Nucleus accumbens (tissue), 56 donors: ENCODE measurements at places on chromosomes 3 and 15.

GRCh38 chr3:114127517-114127916, 51.3 kb downstream of the DRD3 start:
- DNase-seq = no peak

DNA sequence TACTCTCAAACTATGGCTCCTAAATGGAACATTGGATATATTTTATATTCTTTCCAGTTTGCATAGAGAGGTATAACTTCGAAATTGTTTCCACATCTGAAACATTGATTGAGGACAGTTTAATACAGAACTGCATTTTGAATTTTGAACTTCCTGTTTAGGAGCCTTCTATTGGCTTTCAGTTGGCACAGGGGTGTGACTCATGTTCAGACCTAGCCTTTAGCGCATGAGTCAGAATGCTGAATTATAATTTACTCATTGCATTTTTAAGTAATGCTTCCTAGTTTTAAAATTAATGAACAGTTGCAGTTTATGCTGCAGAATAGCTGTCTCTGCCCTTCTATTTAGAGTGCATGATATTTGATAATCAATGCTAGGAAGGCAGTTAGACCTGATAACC, 751.7 kb downstream of the CADM2 start:
- no peak for DNase-seq

- no peak for DNase-seq
These were observed 10.9 kb upstream of the CD200 start for GRCh38 chr3:112321867-112322652.

GRCh38 chr3:12158387-12159226, at the start of gene TIMP4:
Gene TIMP4 (minus strand): TSS chr3:12158912. CDS start chr3:12158840, 72 bp downstream.
- DNase-seq = no peak

- DNase-seq = no peak
These were observed 1045.3 kb downstream of the TUSC7 start for GRCh38 chr3:117754841-117755240.

- DNase-seq = peak; percentile 99
These were observed at the start of the genes EIF2A and SERP1 for GRCh38 chr3:150546226-150547044. Gene EIF2A (plus strand): TSS chr3:150546787. CDS start chr3:150546803, 16 bp downstream. Gene SERP1 (minus strand): TSS chr3:150546496. CDS start chr3:150546135, 361 bp downstream.

DNA sequence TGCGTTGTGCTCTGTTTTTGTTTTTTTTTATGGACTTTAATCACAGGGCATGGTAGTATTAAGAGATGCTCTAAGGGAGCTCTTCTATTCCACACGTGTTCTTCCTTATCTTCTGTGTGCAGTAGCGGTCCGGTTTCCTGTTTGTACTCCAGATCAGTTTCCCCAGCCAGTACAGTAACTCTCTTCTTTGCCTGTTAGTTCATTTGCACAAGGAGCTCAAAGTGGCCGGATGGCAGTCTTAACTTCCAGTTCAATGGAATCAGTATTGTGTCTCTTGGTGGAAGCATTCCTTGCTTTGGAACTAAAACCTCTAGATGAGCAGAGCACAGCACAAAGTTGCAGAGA, 122.0 kb downstream of the KLF13 start:
- no peak for DNase-seq

- peak; percentile 11 for DNase-seq
These were observed 71.0 kb upstream of the SYNPR start for GRCh38 chr3:63207066-63207590.

- DNase-seq = no peak
These were observed 102.5 kb downstream of the MYH15 start for GRCh38 chr3:108407886-108408285.

GRCh38 chr3:11389386-11390268, 117.4 kb downstream of the ATG7 start:
- no peak for DNase-seq

DNA sequence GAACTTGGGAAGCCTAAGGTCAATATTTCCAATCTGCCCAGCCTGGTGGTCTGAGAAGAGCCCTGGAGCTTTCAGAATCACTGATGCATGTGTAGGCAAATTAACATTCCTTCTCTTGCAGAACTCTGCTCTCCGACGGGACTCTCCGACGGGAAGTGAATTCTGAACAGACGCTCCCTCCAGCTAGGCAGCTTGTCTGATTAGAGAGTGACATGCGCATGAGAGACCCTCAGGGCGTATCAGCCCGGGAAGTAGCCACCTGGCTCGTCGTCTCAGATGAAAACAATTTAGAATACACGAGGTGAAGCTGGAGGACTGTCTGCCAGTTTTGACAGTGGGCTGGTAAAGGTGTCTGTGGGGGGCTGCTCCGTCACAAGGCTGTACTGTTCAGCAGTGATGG, 103.1 kb downstream of the DGKG start:
- DNase-seq = no peak

GRCh38 chr3:183309276-183309675, 56.2 kb downstream of the B3GNT5 start:
- DNase-seq = no peak

DNA sequence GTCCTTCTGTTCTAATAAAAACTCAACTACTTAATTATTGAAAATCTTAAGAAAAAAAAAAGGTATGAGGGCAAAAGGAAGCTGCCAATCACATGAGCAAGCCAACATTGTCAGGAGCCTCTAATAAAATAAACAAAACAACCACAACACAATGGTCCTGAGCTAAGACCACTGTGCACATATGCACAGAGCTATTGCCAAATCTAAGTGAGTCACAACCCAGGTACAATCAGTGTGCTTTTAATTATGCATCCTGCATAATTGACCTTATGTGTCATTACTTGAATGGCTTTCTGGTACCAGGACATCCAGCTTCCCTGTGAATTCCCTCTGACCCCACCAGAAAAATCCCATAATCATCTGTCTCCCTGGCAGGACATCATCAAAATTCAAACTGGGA, 639.8 kb downstream of the MAGI1 start:
- no peak for DNase-seq

DNA sequence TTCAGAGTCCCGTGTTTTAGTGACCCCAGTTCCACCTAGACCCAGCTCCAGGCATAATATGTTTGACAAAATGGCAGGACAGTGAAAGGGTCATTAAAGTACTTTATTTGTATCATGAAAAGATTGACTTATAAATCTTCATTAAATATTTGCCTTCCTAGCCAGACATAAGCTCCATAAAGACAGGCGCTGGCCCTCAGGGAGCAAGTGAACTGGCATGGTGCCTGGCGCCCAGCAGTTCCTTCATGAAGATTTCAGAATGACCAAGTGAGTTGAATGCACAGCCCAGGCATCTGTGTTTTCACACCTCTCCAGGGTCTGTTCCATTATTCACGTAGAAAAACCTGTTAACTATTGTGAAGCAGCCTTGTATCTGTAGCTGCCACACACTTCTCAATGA, 166.2 kb downstream of the GAP43 start:
- DNase-seq = no peak

DNA sequence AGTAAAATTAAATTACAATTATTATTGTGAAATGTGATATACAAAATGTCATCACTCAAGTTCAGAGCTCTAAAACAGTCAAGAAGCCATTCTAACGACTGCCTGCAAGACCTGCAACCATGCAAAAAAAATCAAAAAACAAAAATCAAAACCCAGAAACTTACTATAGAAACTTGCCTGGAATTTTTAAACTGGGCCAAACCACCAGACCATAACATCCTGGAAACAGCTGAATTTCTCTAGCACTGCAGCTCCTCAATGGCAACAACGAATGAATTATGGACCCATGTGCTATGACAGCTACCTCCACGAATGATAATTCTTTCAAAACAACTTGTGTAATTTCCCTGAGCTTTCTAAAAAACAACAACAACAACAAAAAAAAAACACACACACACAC, 130.0 kb upstream of the KCNMB2 start:
- no peak for DNase-seq

GRCh38 chr15:49645277-49645676, 24.4 kb downstream of the DTWD1 start:
- no peak for DNase-seq

GRCh38 chr15:79659691-79660090, 227.6 kb downstream of the MINAR1 start:
- DNase-seq = no peak

DNA sequence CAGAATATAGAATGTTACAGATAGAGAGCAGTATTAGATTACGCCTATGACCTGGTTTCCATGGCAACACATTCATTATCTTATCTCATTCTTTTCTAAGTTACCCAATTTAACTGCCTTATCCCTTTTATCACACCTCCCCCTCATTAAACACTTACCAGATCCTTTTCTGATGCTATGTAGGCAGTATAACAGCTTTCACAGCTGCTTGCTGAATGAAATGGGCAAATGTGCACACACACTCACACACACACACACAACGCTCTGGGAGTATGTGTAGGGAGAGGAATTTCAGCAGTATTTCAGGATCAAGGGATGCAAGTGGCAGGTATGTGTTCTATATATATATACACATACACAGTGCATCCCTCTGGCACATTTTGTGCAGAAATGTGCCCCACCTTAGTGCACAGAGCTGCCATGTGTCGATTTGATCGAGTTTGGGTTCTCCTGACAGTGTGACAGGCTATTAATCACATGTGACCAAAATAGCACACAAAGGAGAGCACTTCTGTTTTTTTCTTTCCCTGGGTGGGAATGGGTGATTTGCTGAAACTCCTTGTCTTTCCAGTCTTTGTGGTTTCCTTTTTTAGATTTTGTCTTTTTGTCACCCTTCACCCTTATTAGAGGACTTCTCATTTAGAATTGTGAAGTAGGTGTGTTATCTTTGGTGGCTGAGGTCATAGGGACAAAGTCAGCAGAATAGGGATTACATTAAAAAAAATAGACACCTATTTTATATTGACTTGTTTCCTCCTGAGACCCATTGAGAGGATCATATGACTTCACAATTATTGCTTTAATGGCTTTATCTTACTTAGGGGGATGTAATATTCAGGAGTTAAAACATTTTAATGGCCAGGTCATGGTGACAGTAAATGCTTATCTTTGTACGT, 553.7 kb downstream of the PDCD6IP start:
- DNase-seq = no peak

GRCh38 chr3:159731254-159731653, 257.4 kb upstream of the IL12A start:
- DNase-seq = no peak

DNA sequence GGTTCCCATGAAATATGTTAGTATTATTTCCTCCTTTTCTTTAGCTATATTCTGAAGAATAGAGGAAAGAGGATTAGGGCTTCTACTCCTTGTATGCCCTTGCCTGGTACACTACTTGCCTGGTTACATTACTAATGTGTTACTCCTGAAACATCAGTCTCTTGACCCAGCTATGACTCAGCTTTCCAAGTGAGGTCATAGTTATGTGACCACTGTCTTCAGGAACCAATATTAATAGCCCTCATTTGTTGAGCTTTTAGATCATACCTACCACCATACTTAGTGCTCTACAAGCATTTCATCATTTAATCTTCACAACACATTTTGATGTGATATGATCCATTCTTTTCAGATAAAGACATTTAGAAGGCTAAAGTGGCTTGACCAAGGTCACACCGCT, 60.3 kb downstream of the CMSS1 start:
- no peak for DNase-seq

DNA sequence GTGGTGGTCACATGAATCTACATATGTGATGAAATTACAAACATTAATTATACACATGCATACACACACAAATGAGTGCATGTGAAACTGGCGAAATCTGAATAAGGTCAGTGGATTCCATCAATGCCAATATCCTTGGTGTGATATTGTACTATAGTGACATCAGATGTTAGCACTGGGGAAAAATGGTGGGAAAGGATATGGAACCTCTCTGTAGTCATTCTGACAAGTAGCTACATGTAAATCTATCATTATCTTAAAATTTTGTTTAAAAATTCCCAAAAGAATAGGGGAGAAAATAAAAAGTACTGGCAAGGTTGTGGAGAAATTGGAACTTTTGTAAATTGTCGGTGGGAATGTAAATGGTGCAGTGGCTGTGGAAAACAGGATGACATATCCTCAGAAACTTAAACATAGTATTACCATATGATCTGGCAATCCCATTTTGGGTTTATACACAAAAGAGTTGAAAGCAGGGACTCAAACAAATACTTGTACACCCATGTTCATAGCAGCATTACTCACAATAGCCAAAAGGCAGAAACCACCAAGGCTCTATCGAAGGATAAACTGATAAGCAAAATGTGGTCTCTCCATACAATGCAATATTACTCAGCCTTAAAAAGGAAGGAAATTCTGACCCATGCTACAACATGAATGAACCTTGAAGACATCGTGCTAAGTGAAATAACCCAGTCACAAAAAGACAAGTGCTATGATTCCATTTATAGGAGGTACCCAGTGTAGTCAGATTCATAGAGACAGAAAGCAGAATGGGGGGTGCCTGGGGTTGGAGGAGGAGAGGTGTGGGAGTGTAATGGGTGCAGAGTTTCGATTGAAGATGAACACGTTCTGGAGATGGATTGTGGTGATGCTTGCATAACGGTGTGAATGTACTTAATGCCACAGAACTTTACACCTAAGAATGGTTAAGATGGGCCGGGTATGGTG, 25.3 kb upstream of the HRH1 start:
- no peak for DNase-seq

DNA sequence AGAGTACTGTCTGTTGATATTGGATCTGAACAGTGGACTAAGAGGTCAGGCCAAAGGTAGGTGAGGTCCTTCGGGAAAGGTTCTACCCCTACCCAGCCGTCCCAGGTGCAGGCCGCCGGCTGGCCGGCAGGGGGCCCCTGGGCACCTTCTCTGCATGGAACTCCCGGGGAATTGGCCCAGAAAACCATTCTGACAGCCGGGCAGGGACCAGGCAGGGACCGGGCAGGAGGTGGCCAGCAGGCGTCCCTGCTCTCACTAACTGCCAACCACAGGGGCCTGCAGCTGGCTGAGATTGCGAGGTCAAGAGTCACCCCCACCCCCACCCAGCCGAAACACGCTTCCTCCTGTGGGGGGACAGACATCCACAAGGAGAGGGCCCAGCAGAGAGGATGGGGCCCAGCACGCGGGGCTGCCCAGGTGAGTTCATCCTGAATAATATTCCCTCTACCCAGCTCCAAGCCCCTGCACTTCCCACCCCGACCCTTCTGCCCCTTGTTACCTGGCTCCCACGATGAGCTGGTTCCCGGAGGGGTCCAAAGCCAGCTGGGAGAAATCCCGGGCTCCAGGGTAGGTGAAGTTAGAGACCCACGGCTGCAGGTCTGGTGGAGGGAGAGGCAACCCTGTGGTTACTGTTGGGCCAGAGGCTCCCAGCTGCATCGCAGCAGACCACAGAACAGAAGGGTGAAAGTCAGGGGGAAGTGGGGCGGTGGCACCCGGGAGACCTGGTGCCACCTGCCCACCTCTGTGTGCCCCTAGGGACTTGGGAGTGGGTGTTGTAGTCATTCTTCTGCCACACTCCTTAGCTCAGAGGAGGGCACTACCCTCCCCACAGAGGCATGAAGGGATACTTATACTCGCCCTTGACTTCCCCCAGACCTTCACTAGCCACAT, 84.4 kb downstream of the SEMA5B start:
- peak; percentile 25 for DNase-seq

DNA sequence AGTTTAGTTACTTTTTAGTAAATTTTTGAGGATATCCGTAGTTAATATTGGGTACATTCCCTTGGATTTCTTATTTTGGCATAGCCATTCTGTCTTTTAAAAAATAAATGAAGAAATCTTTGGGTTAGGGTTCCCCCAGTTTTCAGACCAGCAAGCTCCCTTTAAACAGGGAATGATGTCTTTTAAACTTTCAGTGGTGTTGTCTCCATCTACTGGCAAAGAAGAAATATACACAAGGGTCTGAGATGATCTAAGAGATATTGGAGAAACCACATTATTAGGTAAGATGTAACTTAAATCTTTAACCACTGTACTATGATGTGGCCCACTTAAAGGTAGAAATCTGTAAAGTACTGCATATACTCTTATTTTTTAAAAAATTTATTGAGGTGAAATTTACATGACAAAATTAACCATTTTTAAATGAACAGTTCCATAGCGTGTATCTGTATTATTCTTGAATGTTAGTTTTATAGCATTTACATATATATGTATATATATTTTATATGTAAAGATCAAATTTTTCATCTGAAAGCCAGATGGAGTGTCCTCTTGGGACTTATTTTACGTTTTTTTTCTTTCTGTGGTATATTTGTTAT, 35.1 kb upstream of the EIF3J start:
- DNase-seq = no peak
